ENCODE measurements at places on chromosomes 3 and 15.

DNA sequence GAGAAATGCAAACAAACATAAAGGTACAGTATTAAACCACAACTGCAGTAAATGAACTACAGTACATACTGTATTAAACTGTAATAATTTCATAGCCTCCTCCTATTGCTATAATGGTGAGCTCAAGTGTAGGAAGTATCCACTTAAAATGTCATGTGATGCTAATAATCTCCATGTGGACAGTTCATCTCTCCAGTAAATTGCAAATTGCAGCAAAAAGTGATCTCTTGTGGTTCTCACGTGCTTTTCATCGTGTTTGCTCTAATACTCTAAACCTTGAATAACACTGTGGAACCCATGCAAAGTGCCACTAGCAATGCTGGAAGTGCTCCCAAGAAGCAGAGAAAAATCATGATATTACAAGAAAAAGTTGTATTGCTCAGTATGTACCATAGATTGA lies 9.2 kb upstream of the FNDC3B start:
- no peak for DNase-seq

- no peak for DNase-seq
Observed at GRCh38 chr3:24588629-24589512, 94.2 kb upstream of the THRB start.

- peak; percentile 18 for DNase-seq
Observed at GRCh38 chr3:121883507-121883906, 10.7 kb upstream of the SLC15A2 start.

GRCh38 chr3:24306518-24306917 lies 188.1 kb downstream of the THRB start:
- DNase-seq, result no peak

DNA sequence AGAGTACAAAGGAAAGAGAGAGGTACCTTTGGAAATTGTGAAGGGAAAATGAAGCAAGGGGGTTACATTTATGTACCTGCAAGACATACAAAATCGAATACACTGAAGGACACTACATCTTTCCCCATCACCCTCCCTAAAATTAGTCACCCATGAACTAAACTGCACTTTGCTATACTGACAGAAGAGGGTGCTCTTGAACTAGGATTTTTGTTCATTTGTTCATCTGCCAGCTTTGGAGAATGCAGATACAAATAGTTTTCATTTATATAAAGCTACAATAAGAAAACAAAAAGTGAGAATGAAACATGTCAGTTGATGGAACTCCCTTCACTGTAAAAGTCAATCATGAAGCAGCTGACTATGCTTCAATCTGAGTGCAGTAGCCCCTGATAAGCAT lies 55.7 kb downstream of the PCCB start:
- DNase-seq, result no peak
